Thymus (tissue), 14 donors: ENCODE measurements at places on chromosomes 6 and 20. TPM values are rescaled to one million over a fixed set of nuclear protein-coding genes. Genes with fewer than 3 reads are reported as not detected.

- H3K27ac ChIP-seq: no peak overlapping the region
- no peaks in the 10 kb centered on the region for H3K27me3 ChIP-seq
- H3K4me1 ChIP-seq: no peaks in the 10 kb centered on the region
Measured at GRCh38 chr6:113595911-113596376, 261.2 kb upstream of the MARCKS start.

DNA sequence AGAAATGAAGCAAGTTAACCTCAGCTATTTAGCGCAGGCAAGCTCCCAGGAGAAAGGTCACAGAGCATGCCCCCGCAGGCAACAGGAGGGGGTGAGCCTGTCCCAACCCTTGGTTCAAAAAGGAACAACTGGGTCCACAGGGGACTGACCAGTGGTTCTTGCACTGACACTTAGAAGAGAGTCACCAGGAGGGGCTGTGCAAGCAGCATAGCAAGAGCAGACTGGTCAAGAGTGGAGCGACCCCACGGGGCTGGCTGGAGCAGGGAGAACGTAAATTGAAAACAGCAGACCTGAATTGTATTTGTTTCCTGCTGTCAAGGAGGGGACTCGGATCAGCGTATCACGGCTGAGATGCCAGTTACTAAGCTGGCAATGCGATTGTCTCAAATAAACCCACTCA is 32.8 kb downstream of the GABRR1 start:
- H3K36me3 ChIP-seq: no peaks in the 10 kb centered on the region
- no peaks in the 10 kb centered on the region for H3K27me3 ChIP-seq
- no peak for DNase-seq

GRCh38 chr6:36593569-36594028 is 563 bp upstream of the SRSF3 start:
- peak overlapping the region; percentile 70 for H3K4me3 ChIP-seq
- no peaks in the 10 kb centered on the region for H3K27me3 ChIP-seq
- H3K36me3 ChIP-seq: peaks cover 31% of the 10 kb centered on the region
- H3K27ac ChIP-seq: peak overlapping the region; percentile 97
- peak; percentile 61 for DNase-seq
- H3K4me1 ChIP-seq: peaks cover 41% of the 10 kb centered on the region

Gene HS3ST5
- 0.05 TPM for total RNA-seq

DNA sequence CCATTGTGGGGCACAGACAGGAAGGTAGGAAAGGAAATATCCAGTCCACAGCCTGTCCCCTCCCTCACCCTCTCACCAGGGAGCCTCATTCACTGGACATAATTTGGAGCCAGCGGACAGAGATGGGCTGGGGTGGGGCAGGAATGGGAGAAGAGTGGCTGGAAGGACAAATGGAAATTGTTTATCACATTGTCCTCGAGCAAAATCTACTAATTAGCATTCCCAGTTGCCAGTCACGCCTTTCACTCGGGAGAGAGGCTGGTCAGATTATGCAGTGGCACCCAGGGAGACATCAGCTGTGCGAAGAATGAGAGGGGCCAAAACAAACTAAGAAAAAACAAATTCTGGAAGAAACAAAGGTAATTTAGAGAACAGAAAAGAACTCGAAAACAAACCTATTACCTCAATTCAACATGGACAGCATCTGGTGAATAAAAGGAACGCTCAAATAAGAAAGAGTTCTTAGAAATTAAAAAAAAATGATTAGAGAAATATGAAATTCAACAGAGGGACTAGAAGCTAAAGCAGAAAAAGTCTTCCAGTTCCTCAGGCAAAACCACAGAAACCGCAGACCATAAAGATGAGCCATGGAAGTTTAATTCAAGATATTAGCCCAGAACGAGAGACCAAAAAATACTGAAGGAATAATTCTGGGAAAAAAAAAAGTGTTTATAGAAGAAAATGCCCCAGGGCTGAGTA is 108.5 kb upstream of the RALGAPA2 start:
- no peaks in the 10 kb centered on the region for H3K36me3 ChIP-seq
- H3K27ac ChIP-seq: no peak overlapping the region
- H3K4me3 ChIP-seq: no peak overlapping the region
- H3K4me1 ChIP-seq: no peaks in the 10 kb centered on the region
- DNase-seq: no peak
- peaks cover 3% of the 10 kb centered on the region for H3K27me3 ChIP-seq

- peak overlapping the region; percentile 49 for H3K4me3 ChIP-seq
- H3K36me3 ChIP-seq: no peaks in the 10 kb centered on the region
- H3K4me1 ChIP-seq: peaks cover 4% of the 10 kb centered on the region
- DNase-seq: no peak
- H3K27ac ChIP-seq: peak overlapping the region; percentile 82
- peaks cover 11% of the 10 kb centered on the region for H3K27me3 ChIP-seq
Measured at GRCh38 chr20:45406260-45407066, 1.6 kb upstream of the DBNDD2 start.

GRCh38 chr6:157017861-157018260 is 240.7 kb downstream of the ARID1B start:
- no peaks in the 10 kb centered on the region for H3K36me3 ChIP-seq
- DNase-seq: no peak
- H3K4me1 ChIP-seq: peaks cover 12% of the 10 kb centered on the region
- H3K4me3 ChIP-seq: no peak overlapping the region

DNA sequence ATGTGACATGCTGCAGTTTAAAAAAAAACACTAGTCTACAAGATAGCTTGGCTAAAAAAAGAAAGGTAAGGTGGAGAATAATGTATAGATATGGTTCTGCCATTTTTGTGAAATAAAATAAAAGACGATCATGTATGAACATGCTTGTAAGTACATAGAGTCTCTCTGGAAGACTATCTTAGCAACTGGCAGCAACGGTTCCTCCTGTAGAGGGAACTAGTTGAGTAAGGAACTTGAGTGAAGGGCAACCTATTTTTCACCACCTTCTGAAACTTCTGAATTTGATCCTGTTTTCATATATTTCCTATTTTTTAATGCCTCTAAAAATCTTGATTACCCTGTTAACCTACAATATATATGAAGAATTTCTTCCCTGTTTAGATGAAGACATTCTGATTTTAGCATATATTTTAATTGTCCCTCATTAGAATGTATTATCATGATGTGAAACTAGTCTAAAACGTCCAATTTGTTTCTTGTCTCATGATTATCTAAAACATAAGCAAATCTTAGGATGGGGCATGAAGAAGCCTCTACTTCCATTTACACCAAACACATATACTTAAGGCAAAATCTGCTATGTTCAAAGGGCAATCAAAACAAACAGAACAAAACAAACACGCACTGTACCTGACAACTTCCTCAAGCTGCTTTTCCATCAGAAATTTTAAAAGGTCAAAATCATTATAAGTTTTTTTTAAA is 202.5 kb downstream of the ISM1 start:
- no peak overlapping the region for H3K4me3 ChIP-seq
- no peaks in the 10 kb centered on the region for H3K36me3 ChIP-seq
- H3K27me3 ChIP-seq: no peaks in the 10 kb centered on the region
- DNase-seq: no peak
- no peaks in the 10 kb centered on the region for H3K4me1 ChIP-seq
- no peak overlapping the region for H3K27ac ChIP-seq

GRCh38 chr20:59019217-59019616 is at the start of gene TUBB1:
Gene TUBB1, plus strand, starts transcription at chr20:59019429. Its CDS starts 94 bp downstream, at chr20:59019523.
- no peak within 1 kb of the TSS for H3K4me3 ChIP-seq
- H3K4me1 ChIP-seq: peaks cover 36% of the 10 kb centered on the region
- no peak for DNase-seq
- H3K27ac ChIP-seq: no peak within 1 kb of the TSS
- H3K27me3 ChIP-seq: no peaks in the 10 kb centered on the region
- H3K36me3 ChIP-seq: peaks cover 20% of the 10 kb centered on the region

DNA sequence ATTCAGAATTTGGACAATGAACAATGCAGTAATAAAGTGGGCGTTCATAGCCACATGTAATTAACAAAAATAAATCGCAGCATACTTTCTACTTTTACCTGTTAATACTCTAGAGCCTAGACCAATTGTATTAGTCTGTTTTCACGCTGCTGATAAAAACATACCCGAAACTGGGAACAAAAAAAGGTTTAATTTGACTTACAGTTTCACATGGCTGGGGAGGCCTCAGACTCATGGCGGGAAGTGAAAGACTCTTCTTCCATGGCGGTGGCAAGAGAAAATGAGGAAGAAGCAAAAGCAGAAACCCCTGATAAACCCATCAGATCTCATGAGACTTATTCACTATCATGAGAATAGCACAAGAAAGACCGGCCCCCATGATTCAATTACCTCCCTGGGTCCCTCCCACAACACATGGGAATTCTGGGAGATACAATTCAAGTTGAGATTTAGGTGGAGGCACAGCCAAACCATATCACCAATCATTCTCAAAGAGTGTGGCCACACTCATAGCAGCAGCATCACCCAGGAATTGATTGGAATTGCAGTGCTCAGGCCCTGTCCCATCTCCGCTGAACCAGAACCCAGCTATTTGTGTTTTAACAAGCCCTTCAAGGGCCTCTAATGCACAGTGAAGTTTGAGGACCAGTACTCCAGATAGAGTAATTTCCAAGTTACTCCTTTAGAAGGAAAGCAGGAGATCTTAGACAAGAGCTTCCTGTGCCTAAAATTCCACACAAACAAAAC is 650.0 kb downstream of the KIF16B start:
- H3K27me3 ChIP-seq: no peaks in the 10 kb centered on the region
- H3K4me1 ChIP-seq: no peaks in the 10 kb centered on the region
- no peaks in the 10 kb centered on the region for H3K36me3 ChIP-seq
- DNase-seq: no peak

DNA sequence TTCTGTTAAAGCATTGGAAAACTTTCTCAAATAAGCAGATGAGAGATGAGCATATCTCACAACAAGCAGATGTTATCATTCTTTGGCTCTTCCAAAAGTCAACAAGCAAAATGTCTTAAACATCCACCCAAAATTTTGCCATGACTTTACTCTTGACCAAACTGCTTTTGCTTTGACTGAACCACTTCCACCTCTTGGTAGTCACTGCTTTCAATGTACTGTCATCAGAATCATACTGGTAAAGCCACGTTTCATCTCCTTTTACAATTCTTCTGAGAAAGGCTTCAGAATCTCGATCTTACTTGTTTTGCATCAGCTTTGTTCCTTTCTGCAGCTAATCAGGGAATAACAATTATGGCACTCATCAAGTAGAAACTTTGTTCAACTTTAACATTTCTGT is 498.5 kb upstream of the GJE1 start:
- H3K27ac ChIP-seq: no peak overlapping the region
- no peaks in the 10 kb centered on the region for H3K27me3 ChIP-seq
- H3K4me3 ChIP-seq: no peak overlapping the region
- no peak for DNase-seq
- no peaks in the 10 kb centered on the region for H3K36me3 ChIP-seq

Gene PTPRA
- 55.0 TPM for total RNA-seq

Gene HMGCLL1
- 0.42 TPM for total RNA-seq

Gene NRSN1
- total RNA-seq: 0.05 TPM

- H3K27ac ChIP-seq: no peak overlapping the region
- no peaks in the 10 kb centered on the region for H3K36me3 ChIP-seq
- H3K27me3 ChIP-seq: no peaks in the 10 kb centered on the region
- H3K4me1 ChIP-seq: no peaks in the 10 kb centered on the region
Measured at GRCh38 chr20:42204109-42204660, 586.0 kb upstream of the CHD6 start.

DNA sequence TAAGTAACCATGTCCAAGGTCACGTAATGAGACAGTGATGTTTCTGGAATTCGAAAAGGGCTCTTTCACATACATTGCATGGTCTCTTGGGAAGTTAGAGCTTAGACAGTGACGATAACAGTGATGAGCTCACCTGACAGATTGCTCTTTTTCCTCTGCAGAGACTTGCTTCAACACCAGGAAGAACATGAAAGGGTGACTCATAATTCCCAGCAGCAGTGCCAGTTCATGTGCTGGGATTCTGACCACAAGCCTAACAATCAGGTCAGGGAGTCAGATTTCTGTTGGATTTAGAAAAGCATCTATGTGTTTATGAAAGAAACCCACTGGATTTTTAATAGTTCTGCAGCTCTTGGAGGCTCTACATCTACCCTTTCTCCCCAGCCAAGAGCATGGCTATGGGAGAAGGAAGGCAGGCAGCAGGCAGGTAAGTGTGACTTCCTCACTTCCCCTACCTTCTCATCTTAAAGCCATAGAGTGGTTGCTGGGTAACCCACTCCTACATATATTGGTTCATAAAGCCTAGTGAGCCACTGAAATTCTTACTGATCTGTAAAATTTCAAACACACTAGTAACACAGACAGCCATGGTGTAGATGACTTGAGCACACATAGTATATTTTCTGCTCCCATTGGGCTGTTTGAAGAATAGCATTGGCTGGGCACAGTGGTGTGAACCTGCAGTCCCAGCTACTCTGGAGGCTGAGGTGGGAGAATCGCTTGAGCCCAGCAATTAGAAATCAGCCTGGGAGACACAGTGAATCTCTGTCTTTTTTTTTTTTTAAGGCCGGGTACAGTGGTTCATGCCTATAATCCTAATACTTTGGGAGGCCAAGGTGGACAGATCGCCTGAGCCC is 44.4 kb upstream of the LOC128125822 start:
- no peaks in the 10 kb centered on the region for H3K4me1 ChIP-seq
- H3K36me3 ChIP-seq: no peaks in the 10 kb centered on the region
- H3K27me3 ChIP-seq: no peaks in the 10 kb centered on the region

- H3K27ac ChIP-seq: no peak overlapping the region
- DNase-seq: no peak
- no peaks in the 10 kb centered on the region for H3K27me3 ChIP-seq
- no peak overlapping the region for H3K4me3 ChIP-seq
Measured at GRCh38 chr20:13289031-13289430, 68.0 kb downstream of the ISM1 start.

DNA sequence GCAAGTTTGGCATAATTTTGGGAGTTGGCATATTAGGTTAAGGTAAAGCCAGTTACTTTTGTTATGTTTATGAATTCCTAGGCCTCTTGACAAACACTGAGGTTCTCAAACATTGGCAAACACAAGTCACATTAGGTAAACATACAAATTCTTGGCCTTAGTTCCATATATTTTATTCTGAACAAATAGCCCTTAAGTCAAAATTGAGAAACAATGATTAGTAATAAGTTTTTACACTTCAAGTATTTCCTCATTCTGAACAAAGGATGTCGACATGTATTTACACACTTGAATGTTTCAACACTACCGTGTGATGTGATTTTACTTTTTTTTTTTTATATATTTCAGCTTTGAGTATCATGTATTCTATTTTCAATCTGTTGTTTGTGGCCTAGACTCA is 3.8 kb upstream of the ECHDC1 start:
- H3K36me3 ChIP-seq: no peaks in the 10 kb centered on the region
- peaks cover 10% of the 10 kb centered on the region for H3K4me1 ChIP-seq

GRCh38 chr6:120357447-120357846 is 976.8 kb downstream of the TBC1D32 start:
- no peak overlapping the region for H3K27ac ChIP-seq
- no peaks in the 10 kb centered on the region for H3K27me3 ChIP-seq
- H3K4me1 ChIP-seq: no peaks in the 10 kb centered on the region
- H3K36me3 ChIP-seq: no peaks in the 10 kb centered on the region

DNA sequence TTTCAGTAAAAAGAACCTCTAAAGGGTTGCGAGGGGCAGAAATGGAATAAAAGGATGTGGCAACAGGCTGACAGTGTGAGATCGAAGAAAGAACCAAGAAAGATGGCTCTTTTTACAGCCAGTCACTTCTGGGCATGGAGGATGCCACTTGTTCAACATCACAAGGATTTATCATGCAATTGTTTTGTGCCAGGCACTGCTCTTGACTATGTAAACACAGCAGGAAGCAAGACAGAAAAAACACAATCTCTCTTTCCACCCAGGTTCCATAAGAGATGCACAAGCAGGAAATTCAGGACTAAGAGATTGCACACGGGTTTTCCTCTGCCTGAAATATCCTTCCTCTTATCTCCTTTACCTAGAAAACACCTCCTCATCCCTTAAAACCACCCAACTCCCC is 38.0 kb downstream of the FOXA2 start:
- H3K4me1 ChIP-seq: no peaks in the 10 kb centered on the region
- no peak overlapping the region for H3K4me3 ChIP-seq
- no peaks in the 10 kb centered on the region for H3K27me3 ChIP-seq
- no peak for DNase-seq
- H3K27ac ChIP-seq: no peak overlapping the region

GRCh38 chr6:100181309-100181708 is 187.3 kb upstream of the MCHR2 start:
- no peaks in the 10 kb centered on the region for H3K4me1 ChIP-seq
- H3K4me3 ChIP-seq: no peak overlapping the region
- no peak for DNase-seq
- no peaks in the 10 kb centered on the region for H3K27me3 ChIP-seq
